Activated naive CD8-positive, alpha-beta T cell treated with anti-CD3 and anti-CD28 coated beads, Interleukin-2, amount 10 ng/mL, durations not matched to agents 7 days and 5 days (primary cell): ENCODE measurements at places on chromosomes 4 and X. TPM values are rescaled to one million over a fixed set of nuclear protein-coding genes. Genes with fewer than 3 reads are reported as not detected.

CAPN6 gene
- total RNA-seq = not detected

F9 gene
- total RNA-seq = not detected

MEPE gene
- not detected for total RNA-seq

CXCL1 gene
- not detected for total RNA-seq

- no peak overlapping the region for H3K4me3 ChIP-seq
- H3K36me3 ChIP-seq = no peaks in the 10 kb centered on the region
Measured at GRCh38 chrX:100090931-100091330, 319.1 kb downstream of the PCDH19 start.

DNA sequence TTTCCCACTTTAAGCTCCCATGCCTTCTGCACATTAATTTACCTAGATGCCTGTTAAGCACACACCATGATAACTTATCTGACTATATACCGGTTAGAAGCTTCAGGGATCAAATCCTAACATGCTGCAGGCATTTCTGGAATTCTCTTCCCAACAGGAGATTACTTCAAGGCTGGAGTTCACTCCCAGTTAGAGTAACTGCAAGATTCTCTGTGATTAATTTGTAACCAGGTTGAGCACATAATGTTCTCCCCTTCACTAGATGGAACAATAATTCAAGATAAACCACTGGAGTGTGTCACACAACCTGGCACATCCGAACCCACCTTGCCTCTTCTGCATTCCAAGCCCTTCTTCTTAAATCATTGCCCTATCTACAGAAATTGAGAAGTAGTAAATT lies 11.8 kb upstream of the UGT2A3 start:
- no peaks in the 10 kb centered on the region for H3K4me1 ChIP-seq
- H3K36me3 ChIP-seq = no peaks in the 10 kb centered on the region
- H3K27me3 ChIP-seq = no peaks in the 10 kb centered on the region

- no peak overlapping the region for H3K27ac ChIP-seq
- H3K27me3 ChIP-seq = no peaks in the 10 kb centered on the region
- H3K4me3 ChIP-seq = no peak overlapping the region
- H3K36me3 ChIP-seq = peaks cover 76% of the 10 kb centered on the region
- DNase-seq = no peak
Measured at GRCh38 chr4:48079972-48080391, 54.1 kb downstream of the TXK start.

GRCh38 chr4:20327808-20328207 lies 76.1 kb downstream of the SLIT2 start:
- no peak overlapping the region for H3K27ac ChIP-seq
- DNase-seq = no peak
- no peak overlapping the region for H3K4me3 ChIP-seq
- no peaks in the 10 kb centered on the region for H3K36me3 ChIP-seq

- H3K36me3 ChIP-seq = no peaks in the 10 kb centered on the region
- H3K27ac ChIP-seq = no peak overlapping the region
- no peaks in the 10 kb centered on the region for H3K27me3 ChIP-seq
Measured at GRCh38 chr4:156193800-156194199, 240.1 kb upstream of the CTSO start.

DNA sequence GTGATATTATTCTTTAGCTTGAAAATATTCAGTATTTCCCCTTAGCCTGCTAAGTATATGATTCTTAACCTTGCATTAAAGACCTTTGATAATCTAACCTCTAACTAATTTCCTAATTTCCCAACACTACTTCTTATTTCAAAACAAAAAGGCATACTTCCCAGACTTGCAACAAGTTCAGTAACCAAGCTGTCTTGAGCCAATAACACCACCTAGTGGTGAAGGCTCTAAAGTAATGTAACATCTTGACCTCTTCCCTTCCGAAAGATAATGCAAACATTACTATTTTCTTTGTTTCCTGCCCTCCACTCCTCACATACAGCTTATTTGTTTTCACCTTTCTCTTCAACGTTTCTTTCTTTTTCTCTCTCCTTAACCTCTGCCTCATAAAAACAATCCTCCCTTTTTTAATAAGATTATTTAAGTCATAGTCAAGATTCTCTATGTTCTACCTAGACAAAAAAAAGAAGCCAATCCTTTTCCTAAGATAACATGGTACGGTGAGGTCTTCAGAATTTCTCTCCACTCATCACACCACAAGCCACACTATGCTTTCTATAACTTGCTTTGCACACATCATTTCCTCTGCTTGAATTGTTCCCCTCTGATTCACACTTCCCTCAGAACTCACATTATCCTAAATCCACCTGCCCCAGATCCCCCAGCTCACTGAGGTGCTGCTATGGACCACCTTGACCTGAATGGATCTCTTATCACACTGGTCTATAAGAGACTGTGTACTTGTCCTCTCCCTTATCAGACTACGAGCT lies 3.5 kb downstream of the FAT1 start:
- no peak overlapping the region for H3K27ac ChIP-seq
- peaks cover 1% of the 10 kb centered on the region for H3K36me3 ChIP-seq
- no peak for DNase-seq
- H3K4me3 ChIP-seq = no peak overlapping the region
- H3K27me3 ChIP-seq = peaks cover 22% of the 10 kb centered on the region

GRCh38 chr4:63459329-63459728 lies 949.9 kb downstream of the TECRL start:
- DNase-seq = no peak
- no peaks in the 10 kb centered on the region for H3K36me3 ChIP-seq
- H3K27ac ChIP-seq = no peak overlapping the region
- no peaks in the 10 kb centered on the region for H3K4me1 ChIP-seq
- no peaks in the 10 kb centered on the region for H3K27me3 ChIP-seq
